Fibroblast of skin of abdomen (primary cell): ENCODE measurements at places on chromosomes 13 and 19.

DNA sequence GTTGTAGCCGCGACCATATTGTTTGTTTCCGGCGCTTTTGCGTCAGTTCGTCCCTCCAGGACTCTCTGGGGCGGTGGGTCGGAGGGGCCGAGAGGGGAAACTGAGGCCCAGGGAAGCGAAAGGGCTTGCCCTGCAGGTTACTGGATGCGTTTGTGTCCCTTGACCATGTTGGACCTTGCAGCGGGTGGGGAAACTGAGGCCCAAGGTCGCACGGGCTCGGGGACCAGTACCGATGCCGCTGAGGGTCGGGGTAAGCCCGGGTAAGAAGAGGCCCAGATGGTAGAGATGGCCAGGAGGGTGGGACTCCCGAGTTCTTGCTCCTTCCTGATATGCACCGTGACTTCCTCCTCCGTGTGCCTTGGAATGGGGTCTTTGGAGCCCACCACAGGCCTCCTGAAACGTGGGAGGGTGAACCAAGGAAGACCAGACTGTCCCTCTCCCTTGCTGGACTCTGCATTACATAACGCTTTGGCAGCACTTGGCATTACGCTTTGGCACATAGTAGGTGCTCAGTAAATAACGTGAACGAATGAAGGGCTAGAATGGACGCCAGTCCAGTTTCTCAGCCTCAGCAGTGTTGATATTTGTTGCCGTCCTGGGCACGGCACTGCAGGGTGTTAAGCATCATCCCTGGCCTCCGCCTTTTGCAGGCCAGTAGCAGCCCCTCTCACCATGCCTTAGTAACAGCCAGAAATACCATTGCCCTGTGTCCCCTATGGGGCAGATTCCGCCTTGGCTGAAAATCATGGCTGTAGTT lies 743 bp downstream of the CHAF1A start:
- no peak for DNase-seq

- DNase-seq: peak; percentile 48
Observed at GRCh38 chr19:17829855-17830566, 8.7 kb upstream of the INSL3 start.

- DNase-seq: peak; percentile 35
Observed at GRCh38 chr13:43377149-43377548, 353.8 kb downstream of the DNAJC15 start.

- DNase-seq: no peak
Observed at GRCh38 chr13:49608651-49609331, 19.5 kb upstream of the ARL11 start.

- no peak for DNase-seq
Observed at GRCh38 chr19:1658150-1659083, 6.0 kb upstream of the TCF3 start.

GRCh38 chr19:43505186-43505456 lies 575 bp upstream of the PHLDB3 start:
- DNase-seq: no peak

DNA sequence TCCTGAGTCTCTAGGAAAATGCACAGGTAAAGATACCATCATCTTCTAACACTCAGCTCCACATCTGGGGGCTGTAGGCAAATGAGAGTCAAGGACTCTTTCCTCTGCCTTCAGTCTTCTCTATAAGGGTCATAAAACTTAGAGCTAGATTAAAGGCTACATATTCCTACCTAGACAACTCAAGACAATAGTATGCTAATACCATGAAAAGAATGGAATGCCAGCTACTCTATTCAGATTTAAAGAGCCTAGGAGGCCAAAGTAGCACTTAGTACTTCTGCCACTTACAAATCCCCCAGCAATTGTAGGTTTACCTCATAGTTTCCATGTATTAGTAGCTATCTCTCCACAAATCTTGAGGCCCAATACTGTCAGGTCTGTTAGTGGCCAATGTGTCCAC lies 453.0 kb downstream of the SLITRK5 start:
- DNase-seq: no peak

GRCh38 chr19:33630880-33631608 lies 9.3 kb downstream of the CHST8 start:
- DNase-seq: no peak

DNA sequence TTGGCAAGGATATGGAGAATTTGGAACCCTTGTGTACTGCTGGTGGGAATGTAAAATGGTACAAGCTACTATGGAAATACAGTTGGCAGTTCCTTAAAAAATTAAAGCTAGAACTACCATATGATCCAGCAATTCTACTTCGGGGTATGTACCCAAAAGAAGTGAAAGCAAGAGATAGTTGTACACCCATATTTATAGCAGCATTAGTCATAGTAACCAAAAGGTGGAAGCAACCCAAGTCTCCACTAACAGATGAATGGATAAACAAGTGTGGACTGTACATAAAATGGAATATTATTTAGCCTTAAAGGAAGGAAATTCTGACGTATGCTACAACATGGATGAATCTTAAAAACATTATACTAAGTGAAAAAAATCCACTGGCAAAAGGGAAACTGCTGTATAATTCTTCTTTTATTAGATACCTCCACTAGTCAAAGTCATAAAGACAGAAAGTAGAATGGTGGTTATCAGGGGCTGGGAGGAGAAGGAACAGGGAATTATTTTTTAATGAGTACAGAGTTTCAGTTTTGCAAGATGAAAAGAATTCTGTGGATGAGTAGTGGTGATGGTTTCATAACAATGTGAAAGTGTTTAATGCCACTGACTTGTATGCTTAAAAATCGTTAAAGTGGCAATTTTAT lies 141.6 kb downstream of the RXFP2 start:
- no peak for DNase-seq

DNA sequence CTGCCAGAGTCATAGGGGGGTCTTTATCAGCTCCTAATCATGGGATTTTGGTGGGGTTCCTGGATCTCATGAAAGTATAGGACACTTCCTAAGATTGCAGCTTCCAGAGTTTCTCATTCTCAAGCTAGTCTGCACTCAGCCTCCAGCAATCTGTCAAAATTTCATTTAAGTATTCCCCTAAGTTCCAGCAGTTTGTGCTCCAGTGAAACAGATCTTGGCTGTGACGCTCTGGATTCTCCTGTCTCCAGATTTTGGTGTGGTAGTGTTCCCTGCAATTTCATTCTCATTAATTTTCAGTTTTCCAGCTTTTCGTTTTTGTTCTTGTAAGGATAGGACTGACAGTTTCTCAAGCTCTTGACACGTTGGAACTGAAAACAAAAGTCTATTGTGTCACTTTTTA lies 908.9 kb upstream of the MIR17HG start:
- no peak for DNase-seq

- no peak for DNase-seq
Observed at GRCh38 chr13:50236898-50237318, 221.7 kb downstream of the KCNRG start.

GRCh38 chr19:16584248-16585093 lies 12.3 kb upstream of the SLC35E1 start:
- DNase-seq: peak; percentile 70

GRCh38 chr19:13104360-13104847 lies 1.7 kb upstream of the LYL1 start:
- DNase-seq: no peak

DNA sequence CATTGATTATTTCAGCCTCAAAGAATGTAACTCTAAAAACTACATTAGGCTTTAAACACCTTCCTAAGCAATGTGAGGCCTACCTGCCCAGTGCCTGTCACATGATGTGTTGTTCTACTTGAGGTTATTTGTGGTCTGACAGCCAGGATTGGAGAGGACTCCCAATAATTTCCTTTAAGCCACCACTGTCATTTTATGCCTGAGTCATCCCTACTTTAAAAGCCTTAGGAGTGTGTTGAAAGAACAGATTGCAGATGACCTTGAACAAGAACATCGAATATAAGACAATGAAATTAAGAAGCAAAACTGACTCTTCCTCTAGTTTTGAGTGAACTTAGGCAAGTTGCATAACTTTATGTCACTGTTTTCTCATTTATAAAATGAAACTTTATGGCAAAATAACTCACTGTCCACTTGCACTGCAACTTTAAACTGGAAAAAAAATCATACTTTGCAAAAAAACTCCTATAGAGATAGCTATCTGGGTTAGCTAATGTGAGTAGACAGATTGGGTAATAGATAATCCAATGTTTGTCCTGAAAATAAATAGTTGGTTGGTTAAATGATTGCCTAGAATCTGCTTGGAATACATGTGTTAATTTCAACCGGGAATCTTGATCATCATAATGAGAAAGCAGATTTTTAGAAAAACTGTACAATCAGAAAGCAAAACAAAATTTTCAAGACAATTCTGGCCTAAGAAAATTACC lies 361.2 kb downstream of the SUCLA2 start:
- no peak for DNase-seq

- DNase-seq: no peak
Observed at GRCh38 chr19:10270180-10270615, 722 bp upstream of the ICAM1 start.

DNA sequence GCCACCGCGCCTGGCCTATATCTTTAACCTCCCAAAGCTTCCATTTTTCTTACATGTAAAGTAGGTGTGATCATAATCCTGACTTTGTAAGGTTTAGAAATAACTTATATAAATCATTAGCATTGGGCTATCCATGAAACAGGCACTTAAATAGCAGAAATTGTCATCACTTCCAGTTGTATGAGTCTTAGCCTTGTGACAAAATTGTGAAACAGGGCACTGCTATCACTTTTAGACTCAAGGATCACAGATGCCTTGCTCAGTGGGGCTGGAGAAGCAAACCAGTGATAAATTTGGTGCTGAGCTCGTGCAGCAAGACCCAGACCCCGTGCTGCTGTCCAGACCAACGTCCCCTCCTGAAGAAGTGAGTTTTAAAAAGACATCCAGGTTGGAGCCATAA lies 209.7 kb downstream of the KATNAL1 start:
- DNase-seq: no peak

DNA sequence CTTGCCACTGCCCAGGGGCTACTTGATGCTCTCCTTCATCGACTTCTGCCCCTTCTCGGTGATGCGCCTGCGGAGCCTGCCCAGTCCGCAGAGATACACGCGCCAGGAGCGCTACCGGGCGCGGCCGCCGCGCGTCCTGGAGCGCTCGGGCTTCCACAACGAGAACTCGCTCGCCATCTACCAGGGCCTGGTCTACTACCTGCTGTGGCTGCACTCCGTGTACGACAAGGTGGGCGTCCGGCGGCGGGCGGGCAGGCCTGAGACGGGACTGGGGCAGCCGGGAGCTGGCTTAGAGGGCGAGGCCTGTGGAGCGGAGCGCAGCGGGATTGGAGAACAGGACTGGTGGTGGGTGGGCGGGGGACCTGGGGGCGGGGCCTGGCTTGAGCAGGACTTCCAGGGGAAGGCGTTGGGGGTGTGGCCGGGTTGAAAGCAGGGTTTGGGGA lies 12.7 kb upstream of the PSMD8 start:
- peak; percentile 56 for DNase-seq

DNA sequence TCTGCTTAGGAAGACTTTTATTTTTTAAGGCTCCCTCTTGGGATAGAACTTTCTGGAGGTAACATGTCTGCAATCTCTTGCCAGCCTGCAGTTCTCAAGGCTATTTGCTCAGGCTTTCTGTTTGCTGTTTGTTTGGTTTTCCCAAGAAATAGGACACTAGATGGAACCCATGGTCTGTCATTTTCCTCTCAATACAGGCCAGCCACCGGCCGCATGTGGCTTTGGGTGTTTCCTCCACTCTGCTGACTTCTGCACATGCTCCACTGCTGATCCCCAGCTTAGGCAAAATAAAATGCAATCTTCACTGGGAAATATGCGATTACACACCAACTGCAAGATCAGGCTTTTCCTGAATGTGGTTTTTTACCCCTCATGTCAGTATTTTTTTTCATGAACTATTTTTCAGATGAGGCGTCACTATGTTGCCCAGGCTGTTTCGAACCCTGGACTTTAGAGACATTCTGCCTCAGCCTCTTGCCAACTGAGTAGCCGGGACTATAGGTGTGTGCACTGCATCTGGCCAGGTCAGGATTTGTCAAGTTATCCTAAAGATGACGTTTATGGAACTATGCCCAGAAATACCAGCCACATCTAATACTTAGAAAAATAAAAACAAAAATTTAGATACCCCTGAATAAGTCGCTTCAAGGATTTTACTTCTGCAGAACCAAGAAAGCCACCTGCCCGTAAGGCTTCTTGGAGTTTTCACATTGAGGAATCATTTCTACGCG lies 94.3 kb upstream of the PABPC3 start:
- DNase-seq: no peak

GRCh38 chr19:10260141-10260584 lies 8.1 kb downstream of the MRPL4 start:
- no peak for DNase-seq

- DNase-seq: no peak
Observed at GRCh38 chr13:84080748-84081530, 198.7 kb upstream of the SLITRK1 start.

GRCh38 chr19:47765523-47766358 lies 12.8 kb upstream of the SELENOW start:
- DNase-seq: peak; percentile 54

DNA sequence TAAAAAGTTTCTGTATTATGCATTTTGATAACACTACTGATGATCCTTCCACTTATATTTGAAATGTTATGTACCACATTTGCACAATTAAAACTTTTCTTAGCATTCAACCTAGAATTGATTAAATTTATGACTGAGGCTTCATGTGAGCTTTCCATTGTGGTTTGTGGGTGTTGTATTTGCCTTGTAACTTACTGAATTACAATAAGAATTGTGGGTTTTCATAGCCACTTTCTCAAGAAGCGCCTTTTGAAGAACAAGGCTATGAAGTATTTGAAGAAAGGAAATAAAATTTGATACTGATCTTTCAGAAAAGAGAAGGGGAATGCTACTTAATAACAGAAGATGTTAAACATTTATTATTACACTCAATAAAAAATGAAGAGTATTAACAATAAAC lies 7.0 kb upstream of the TEX26 start:
- no peak for DNase-seq

DNA sequence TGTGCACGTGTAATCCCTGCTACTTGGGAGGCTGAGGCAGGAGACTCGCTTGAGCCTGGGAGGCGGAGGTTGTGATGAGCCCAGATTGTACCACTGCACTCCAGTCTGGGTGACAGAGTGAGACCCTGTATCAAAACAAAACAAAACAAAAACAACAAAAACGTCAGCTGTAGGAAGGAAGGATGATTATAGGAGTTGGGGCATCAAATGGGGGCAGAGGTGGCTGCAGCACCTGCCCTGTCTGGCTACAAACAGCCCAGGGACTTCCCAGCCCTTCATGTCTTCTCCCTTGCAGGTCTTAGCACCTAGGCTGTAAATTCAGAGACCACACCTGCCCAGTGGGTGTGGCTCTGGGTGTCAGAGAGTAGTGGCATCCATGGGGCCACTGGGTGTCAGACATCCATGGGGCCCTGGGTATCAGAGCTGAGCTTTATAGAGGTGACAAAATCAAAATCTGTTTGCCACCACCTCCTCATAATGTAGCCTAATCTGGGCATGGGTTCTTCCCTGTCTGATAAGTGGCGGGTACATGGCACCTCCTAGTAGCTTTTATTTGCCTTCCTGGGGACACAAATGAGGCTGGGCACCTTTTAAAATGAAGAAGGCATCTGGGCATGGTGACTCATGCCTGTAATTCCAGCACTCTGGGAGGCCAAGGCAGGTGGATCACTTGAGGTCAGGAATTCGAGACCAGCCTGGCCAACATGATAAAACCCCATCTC lies 4.7 kb upstream of the B3GNT3 start:
- no peak for DNase-seq

DNA sequence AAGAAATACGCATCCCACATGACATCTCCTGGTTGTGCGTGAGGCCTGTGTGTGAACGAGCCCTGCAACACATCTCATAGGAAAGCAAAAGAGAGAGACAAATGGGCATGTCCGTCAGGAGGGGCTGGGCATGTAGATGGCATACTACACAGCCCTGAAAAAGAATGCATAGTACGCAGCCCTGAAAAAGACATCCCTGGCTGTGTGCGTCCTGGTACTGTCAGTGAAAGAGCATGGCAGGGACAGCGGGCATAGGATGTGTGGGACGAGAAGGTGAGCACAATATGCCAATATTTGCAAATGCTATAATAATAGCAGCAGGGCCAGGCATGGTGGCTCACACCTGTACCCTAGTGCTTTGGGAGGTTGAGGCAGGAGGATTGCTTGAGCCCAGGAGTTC lies 28.6 kb downstream of the PTPRS start:
- DNase-seq: no peak
